Epithelial cell of proximal tubule (primary cell): ENCODE measurements at places on chromosomes 4 and X. TPM values are rescaled to one million over a fixed set of nuclear protein-coding genes. Genes with fewer than 3 reads are reported as not detected.

GRCh38 chr4:15149839-15150592 lies 147.7 kb downstream of the CPEB2 start:
- no peak for DNase-seq

DNA sequence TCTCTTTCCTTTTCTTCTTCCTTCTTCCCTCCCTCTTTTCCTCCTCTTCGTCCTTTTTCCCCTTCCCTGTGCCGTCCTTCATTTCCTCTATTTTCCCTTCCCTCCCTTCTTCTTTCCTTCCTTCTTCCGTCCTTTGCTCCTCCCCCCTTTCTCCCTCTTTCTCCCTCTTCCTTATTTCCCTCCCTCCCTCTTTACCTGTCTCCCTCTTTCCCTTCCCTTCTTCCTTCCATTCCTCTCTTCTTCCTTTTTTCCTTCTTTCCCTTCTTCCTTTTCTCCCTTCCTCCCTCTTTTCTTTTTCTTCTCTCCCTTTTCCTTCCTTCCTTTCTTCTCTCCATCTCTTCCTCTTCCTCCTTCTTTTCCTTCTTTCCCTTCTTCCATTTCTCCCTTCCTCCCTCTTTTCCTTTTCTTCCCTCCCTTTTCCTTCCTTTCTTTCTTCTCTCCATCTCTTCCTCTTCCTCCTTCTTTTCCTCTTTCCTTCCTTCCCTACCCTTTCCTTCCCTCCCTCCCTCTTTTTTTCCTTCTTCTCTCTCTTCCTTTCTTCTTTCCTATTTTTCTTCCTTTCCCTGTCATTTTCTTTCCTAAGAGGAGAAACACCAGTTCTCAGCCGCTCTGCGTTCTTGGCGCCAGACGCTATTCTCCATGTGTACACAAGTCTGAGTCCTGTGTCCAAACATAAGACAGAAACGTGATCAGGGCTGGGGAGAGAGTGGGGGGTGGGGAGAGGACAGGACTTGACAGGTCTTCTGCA lies 597.1 kb downstream of the MID1IP1 start:
- no peak for DNase-seq

DNA sequence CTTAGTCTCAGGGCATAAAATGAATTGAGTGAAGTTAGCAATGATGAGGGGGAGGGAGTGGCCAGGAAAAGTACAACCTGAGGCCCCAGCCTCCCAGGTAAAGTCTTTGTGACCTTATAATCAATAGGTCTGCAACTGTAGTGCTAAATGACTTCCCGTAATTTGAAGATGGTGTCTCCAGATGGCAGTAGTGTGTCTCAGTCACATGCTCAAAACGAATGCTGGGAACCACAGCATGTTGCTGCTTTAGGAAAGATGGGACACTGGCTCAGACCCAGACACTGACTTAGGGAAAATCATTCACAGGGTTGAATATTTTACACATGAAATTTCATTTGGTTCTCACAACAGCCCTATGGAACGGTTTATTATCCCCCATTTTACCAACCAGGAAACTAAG lies 10.3 kb downstream of the SRPX2 start:
- no peak for DNase-seq

The DGAT2L6 gene
- not detected in 2 replicates for total RNA-seq
